ENCODE measurements at places on chromosomes 2 and 18.

- no peak for DNase-seq
Measured at GRCh38 chr18:76573325-76574025, 78.4 kb upstream of the ZNF516 start.

GRCh38 chr2:150081775-150082481 lies 405.5 kb downstream of the RND3 start:
- no peak for DNase-seq

DNA sequence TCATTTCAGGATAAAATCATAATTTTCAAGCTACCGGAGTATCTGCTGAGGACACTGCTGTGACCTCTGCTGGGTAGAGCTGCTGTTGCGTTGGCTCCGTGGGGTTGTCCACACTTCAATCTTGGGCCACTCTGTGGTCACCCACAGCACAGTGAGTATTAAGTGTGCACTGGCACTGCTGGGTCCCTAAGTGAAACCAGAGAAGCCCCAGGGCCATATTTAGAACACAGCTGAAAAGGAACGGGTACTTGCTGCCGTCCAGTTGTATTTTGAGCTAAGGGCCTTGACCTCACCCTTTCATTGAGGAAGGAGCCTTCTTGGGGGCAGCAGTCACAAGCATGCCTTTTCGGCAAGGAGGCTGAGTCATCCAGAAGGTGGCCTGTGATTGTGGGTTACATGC lies 10.1 kb downstream of the SLC9A4 start:
- no peak for DNase-seq

DNA sequence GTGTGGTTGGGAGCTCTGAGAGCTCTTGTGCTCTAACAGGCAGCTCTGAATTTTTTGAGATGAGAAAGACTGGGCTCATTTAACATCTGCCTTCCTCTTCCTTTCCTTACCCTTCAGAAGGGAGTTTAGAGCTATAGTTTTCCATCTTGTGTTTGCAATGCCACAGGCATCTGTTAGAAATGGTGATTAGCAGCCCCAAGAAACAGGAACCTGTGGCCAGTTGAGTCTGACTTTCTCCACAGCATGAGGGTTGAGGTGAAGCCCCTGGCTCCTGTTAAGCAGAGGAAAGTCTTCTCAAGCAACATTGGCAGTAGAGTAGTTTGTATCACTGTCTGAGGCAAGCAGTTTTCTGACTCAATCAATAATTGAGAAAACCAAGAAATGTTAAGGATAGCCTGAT lies 577.4 kb downstream of the ZEB2 start:
- DNase-seq, result no peak

DNA sequence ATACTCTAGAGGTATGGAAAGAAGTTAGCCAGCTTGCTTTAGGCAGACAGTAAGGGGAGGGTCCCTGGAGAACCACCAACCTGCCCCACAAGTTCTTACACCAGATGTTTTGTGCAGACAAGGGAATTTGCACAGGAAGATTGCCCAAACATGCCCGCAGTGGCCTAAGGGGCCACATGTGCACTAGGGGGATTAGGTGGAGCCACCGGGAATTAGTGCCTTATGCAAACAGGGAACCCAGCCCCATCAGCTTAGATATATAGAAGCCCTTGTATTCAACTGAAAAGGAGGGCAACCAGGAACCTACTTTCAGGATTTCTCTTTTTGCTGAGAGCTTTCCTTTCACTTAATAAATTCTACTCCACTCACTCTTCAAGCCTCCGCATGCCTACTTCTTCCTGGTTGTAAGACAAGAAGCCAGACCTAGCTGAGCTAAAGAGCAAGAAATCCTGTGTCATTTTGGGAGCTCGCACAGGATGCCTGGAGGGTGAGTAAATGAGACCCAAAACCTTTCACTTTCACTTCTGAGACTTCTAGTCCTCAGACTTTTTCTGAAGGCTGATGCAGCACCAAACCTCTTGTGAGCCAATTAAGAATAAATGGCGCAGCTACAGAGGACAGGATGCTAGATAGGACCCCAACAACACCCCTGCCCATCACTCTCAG lies 146.3 kb downstream of the GCA start:
- no peak for DNase-seq

- DNase-seq, result no peak
Measured at GRCh38 chr2:157264099-157264498, 6.6 kb downstream of the GALNT5 start.

DNA sequence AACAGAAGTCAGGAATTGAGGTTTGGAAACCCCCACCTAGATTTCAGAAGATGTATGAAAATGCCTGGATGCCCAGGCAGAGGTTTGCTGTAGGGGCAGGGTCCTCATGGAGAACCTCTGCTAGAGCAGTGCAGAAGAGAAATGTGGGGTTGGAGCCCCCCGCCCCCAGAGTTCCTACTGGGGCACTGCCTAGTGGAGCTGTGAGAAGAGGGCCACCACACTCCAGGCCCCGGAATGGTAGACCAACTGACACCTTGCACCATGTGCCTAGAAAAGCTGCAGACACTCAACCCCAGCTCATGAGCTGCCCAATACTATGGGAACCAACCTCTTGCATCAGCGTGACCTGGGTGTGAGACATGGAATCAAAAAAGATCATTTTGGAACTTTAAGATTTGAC lies 967.0 kb upstream of the NRXN1 start:
- no peak for DNase-seq

DNA sequence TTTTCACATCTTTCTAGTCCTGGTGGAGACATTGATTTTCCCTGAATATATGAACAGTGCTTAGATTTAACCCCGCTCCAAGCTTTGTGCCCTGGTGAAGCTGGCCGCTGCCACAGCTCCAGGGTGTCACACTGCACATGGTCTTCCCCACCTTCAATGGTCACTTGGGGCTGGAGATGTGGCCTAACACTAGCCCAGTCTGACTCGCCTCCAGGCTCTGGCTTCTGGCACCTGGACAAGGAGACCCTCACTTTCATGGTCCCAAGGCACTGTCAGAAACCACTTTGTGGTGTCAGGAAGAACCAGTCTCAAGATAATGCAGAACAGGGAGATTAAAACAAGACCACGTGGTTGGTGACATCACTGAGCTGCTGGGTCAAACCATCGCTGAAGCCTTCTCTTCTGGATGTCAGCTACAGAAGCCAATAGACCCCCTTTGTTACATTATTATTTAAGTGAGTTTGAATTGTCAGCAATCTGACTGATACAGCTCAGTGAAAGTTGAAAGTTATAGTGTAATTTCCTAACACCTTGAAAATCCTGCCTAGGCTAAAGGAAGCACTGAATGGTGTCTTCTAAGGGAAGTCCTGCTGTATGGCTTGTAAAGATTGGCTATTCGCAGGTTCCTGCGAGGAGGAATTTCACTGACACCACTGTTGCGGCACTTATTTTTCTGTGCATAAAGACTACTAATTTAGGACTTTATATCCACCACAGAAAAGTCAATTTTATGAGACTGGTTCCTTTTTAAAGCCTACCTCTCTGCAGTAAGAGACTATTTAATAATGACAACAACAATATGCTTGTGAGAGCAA lies 55.0 kb upstream of the CTDP1 start:
- no peak for DNase-seq

GRCh38 chr2:104378853-104379374 lies 475.0 kb upstream of the POU3F3 start:
- DNase-seq, result no peak

DNA sequence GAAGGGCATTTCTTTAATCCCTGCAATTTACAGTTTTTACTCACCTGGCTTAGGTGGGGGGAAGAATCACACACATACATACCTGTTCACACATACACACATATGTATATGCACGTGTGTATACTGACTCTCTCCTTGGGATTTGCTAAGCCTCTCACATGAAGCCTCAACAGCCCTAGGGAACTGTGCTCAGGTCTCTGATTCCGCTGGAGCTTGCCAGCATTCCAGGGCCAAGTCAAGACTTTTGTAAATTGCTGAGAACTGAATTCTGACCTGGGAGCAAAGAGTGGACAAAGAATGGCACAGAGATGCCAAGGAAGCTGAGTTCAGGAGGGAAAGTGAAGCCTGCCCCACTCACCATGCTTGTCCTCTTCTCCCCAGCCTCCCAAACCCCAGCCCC lies 177.3 kb downstream of the TMEM247 start:
- DNase-seq, result no peak

DNA sequence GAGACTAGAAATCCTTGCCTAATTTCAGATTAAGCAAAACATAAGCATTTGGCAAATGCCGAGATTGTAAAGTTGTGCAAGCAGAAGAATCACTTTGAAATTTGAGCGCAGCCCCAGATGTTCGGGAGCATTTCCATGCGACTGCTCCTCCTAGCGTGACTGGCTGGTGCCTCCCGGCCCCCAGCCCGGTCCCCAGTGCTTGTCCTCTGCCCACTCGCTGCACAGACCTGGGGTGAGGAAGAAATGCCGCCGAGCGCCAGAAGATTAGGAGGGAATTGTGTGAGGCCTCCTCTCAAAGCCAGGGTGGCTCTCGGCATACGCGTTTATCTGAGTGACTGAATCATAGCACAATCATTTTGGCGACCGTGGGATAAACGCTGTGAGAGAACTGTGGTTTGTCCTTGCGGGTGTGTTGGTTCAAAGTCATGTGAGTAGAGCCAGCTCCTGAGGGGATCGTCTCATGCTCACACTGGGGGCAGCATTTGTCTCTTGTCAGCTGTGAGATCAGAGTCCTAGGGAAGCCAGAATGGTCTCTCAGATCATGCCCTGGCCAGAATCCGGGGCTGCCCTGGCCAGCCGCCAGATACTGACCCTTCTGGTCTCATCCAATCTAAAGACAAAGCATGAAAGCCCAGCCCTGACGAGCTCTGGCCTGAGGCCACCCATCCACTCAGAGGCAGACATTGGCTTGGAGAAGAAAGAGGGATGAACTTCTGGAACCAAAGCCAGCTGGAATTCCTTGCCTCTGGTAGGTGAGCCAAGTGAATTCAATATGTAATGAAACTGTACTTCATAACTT lies 189.3 kb downstream of the SH3RF3 start:
- no peak for DNase-seq

GRCh38 chr2:75025216-75025615 lies 66.8 kb downstream of the POLE4 start:
- DNase-seq, result no peak

- no peak for DNase-seq
Measured at GRCh38 chr2:236211296-236211695, 43.1 kb upstream of the GBX2 start.

DNA sequence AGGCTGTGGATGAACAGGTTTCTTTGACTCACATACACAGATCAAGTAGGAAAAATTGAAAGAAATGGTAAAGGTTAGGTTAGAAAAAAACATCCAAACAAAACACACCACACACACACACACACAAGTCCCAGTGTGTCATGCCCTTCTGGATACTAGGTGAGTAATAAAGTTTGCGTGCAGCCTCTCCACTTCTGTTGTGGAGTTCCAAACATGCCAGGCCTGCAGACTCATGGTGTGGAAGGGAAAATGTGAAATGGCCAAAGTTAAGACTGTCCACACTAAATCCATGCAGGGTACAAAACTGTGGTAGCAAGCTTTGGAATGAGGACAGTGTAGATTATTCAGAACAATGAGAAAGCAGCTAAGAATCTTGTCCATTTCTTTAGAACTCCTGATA lies 114.6 kb downstream of the IKZF2 start:
- DNase-seq, result no peak

DNA sequence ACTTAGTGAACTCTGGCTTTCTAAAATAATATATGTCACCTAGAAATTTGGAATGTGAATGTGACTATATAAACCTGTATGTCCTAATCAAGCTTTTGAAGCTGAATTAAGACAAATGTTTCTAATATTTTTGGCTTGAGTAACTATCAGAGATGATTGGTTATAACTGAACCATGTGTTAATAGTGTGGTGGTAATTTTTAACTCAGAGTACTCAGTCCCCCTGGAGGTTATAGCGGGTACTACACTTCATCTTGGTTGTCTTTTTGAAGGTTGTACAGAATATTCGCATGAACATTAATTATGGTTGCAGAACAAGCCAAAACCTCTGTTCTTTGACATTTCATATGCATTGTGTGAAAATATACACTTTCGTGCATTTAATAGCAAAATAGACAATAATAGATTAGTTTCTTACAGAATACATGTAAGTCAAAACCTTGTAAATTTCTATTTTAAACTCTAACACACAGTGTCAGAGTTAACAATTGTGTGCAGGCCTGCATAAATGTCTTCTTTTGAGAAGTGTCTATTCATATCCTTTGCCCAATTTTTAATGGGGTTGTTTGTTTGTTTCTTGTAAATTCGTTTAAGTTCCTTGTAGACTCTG lies 86.0 kb downstream of the OSBPL6 start:
- DNase-seq, result no peak

GRCh38 chr2:112832841-112833638 lies 3.5 kb downstream of the IL1B start:
- DNase-seq, result no peak

DNA sequence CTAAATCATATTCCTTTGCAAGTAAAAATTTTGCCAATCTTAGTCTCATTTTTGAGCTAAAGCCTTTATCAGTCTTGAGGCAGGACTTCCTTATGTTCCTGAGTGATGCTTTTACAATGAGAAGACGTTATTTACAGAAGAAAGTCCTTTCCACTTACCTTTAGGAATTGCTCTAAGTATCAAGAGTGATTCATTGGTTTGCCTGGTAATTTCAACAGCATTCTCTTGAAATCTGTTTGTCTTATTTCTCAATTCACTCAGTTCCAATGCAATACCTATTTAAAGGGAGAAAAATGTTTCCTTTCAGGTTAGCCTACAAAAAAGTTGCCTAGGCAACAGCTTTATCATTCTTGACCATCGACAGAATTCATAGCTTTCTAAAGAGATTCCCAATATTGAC lies 137.2 kb downstream of the LAMA1 start:
- no peak for DNase-seq

DNA sequence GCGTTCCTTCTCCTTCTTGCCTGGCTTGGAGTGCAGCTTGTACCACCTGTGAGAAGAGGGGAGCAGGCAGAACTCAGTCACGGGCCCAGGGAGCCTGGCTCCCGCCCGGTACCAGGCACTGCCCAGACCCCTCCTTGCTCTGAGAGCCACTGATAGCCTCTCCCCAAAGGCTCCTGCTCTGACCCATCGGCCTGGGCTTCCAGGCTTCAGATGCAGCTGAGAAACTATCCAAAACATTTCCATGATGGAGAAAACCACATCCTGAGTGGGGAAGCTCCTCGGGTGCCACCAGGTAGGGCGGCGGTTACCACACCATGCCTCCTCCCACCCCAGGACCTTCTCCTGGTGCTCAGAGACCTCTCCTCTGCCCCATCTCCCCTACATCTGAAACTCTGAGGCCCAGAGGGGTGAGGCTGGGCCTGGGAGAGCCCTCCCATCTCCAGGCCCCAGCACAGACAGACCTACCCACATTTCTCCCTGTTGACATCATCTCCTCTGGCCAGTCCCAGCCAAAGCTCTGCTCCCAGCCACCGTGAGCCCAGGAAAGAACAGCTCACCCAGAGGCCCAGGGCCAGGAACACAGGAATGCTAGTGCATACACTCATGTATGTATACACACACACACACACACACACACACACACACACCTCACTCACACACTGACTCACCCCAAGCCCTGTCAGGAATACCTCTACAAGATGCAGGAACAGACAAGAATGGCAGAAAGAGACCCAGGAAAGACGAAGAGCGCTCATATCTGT lies 17.9 kb upstream of the SFXN5 start:
- DNase-seq, result no peak

DNA sequence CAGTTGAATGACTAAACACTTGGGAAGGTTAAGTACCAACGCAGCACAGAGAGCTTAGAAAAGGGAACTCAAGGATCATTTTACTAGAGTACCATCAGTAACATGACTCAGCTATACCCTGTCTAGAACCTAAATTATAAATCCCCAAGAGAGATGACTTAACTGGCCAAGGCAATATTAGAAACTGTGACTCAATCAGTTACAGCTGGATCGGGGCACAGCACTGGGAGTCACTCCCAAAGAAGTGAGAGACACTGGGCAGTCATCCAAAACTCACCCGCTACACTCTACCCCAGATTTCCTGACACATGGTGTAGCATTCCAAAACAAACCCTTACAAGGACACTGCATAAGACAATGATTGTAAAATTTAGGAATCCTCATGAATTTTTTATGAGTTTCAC lies 17.7 kb downstream of the IWS1 start:
- DNase-seq, result no peak
